RPMI7951 (cell line): ENCODE measurements at places on chromosomes 16 and 17.

DNA sequence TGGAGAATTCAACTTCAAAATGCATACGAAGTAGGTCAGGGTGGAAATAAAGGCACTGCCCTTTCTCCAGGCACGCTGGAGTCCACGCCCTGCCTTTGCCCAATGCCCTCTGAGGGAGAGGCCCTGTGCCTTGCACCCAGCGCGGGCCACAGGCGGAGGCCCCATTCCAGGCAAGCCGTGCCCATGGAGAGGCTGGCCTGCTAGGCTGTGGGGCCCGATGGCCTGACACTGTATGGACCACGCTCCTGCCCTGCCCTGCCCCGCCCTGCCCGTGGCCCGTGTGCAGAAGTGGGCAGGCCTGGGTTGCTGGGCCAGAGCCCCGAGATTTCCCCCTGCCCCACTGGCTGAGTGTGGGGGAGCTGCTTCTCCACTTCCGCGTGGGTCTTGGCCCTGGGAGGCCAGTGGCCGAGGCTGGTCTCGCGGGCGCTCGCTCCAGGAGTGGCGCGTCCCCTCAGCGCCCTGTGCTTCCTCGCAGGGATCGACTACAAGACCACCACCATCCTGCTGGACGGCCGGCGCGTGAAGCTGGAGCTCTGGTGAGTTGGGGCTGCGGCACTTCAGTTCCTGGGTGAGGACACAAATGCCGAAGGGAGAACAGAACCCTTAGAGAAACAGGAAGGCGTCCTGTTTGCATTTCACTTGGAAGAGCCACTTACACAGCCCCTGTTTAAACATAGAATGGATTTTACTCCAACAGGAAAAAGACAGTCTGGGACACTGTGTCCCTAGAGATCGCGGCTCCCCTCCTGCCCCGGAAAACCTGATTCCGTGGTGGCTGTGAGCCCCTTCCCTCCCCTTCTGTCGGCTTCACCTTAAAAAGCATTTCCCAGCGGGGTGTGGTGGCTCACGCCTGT, 13.8 kb upstream of the WFIKKN1 start:
- no peak for DNase-seq

DNA sequence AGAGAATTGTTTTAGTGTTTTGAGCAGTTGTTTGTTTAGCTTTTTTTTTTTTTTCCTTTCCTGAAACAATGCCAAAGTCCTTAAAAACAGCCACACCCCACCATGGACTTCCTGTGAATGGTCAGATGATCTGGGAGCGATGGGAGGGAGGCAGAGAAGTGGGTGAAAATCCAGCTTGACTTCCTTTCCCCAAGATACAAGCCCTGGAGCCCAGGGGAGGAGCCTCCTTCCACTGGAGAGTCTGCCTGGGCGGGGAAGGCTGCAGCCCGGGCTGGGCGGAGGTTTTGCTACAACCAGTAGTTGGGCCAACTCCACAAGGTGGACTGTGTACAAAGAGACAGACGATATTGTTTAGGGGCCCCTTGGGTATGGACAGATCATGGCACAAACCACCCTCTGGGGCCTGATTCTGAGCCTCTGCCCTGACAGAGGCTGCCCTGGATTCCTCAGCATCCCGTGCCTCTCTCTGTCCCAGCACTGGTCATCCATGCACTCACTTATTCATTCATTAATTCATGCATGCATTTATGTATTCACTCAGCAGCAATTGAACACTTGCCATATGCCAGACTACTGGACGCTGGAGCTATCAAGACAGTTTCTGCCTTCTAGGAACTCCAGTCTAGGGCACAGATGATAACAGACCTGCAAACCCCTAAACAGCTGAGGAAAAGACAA, 29.8 kb downstream of the WSB1 start:
- DNase-seq, result peak; percentile 75

- DNase-seq, result peak; percentile 92
Measured at GRCh38 chr16:88569985-88570690, at the start of gene ZC3H18. Gene ZC3H18 (plus strand): TSS chr16:88570403. CDS start chr16:88577124, 6,721 bp downstream.

GRCh38 chr16:25403852-25404251, 146.2 kb upstream of the ZKSCAN2 start:
- no peak for DNase-seq

GRCh38 chr16:82874672-82875071, 247.9 kb downstream of the CDH13 start:
- no peak for DNase-seq

DNA sequence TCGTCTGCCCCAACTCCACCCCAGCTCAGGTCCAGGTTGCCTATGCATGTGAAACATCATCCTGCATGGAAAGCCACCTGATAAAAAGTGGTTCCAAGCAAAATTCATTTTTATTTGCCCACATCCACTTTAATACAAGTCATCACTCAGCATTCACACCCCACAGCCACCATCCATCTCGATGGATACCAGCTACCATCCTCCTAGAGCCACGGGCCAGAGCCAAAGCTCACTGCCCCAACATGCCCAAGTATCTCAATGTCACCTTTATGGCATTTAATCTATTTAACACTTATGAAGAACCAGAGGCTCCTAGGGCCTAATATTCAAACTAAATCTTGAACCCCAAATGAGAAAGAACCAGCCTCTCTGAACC, 70.5 kb downstream of the COPRS start:
- DNase-seq, result no peak

DNA sequence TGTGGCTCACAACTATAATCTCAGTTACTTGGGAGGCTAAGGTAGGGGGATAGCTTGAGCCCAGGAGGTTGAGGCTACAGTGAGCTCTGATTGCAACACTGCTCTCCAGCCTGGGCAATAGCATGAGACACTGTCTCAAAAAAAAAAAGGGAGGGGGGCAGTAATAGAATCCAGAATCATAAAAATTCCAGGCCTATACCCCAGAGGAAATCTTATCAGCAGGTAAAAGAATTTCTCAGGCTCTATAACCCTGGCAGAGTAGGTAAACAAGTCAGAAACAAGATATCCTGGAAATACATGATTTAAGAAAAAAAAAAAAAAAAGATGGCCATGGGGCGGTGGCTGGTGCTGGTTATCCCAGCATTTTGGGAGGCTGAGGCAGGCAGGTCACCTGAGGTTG, 12.9 kb downstream of the SPAG9 start:
- DNase-seq, result no peak

- DNase-seq, result no peak
Measured at GRCh38 chr16:2711370-2712062, 8.5 kb downstream of the PRSS27 start.

DNA sequence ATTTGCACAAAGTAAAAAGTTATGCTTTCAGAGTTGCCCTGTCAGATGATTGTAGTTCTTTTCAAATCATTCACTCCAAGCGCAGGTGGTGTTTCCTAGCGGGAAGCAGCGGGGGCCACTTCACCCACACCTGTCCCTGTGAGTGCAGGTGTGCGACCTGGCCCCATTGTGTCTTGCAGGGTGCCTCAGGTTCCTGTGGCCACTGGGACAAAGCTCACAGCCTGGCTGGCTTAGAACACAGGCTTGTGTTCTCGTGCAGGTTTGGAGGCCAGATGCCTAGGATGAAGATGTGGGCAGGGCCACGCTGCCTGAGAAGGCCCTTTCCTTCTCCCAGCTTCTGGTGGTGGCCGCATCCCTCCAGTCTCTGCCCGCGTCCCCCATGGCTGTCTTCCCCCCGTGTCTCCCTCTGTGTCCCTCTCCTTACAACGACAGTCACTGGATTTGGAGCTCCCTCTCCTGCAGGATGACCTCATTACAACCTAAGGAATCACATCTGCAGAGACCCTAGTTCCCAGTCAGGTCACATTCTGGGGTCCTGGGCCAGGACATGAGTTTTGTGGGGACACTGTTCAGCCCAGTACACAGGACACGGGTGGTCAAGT, 90.5 kb downstream of the NPIPB11 start:
- no peak for DNase-seq

DNA sequence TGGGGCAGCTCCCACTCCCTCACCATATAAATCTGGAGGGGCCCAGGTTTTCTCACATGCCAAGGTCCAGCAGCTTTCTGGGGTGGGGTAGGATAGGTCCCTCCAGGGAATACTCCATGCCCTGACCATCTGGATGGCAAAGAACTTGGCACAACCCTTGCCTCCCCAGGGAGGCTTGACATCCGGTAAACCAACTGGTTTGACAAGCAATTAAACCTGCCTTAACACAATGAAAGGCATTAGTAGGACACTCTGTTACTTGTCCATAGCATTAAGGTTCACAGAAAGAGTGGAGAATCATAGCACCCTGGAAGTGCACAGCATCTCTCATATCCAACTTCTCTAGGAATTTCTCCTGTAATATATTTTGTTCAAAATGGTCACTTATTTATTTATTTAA, 63.9 kb upstream of the MAF start:
- no peak for DNase-seq

DNA sequence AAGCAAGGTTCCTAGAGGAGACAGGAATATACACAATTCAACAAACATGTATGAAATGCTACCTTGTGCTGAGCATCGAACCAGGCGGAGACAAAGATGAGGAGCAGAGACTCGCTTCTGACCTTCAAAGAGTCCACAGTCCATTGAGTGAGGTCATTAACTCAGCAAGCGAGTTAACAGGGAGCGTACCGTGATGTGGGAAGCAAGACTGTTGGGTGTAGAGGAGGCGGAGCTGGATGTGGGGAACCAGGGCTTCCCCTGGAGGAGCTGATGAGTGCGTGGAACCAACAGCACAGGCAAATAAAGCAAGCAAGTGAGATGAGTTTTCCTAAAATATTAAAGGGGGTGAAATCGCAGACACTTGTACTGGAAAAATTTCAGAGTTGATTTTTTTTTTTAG, 65.0 kb downstream of the NXN start:
- no peak for DNase-seq

DNA sequence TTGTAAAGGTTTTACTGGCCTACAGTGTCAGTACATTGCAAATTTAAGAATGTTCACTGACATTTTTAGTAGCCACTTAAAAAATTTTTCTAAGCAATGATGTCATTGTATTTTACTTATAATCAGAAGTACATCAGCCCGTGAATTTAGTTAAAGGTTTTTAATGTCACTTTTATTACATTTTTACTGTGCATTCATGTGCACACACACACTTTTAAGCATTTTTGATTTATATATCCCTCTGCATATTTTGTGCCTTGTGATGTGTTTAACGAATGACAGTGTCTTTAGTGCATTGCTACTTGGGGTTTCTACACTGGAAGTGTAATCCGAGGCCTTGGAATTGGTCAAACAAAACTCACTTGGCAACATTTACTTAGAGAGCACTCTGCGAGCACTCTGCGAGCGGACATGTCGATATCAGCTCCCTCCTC, 190.4 kb downstream of the WWOX start:
- DNase-seq, result no peak

GRCh38 chr16:65316808-65317207, 194.9 kb upstream of the CDH11 start:
- no peak for DNase-seq

GRCh38 chr17:10072556-10073425, 125.6 kb downstream of the GAS7 start:
- DNase-seq, result no peak

DNA sequence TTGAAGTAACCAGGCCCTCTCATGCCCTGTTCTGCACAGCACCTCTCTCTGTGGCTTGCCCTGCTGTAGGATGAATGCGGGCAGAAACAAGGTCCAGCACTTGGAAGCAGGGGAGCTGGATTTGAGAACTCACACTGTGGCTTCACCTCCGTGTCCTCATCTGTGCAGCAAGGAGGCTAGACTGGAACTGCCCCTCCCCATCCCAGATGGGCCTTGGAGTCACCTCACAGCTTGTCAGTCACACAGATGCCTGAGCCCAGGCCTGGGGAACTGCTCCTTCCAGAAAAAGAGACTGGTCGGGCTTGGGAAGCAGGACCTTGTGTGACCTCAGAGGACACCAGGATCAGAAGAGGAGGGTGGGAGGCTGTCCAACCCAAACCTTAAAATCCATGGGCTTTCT, 180.8 kb downstream of the CCT6B start:
- peak; percentile 31 for DNase-seq

DNA sequence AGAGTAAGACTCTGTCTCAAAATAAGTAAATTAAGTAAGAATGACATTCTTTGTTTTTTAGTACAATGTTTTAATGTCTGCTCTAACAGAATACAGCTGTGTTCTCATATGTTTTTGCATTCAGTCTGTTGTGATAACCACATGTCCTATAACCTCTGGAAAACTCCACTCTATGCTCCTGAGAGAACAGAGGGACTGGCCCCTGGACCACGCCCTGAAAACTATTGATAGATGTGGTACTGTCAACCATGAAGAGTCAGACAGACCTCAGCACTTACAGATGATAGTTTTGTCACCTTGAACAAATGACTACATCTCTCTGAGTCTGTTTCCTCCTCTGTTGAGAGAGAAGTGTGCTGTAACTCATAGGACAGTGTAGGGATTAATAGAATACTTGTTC, 7.9 kb downstream of the SUPT6H start:
- DNase-seq, result no peak

DNA sequence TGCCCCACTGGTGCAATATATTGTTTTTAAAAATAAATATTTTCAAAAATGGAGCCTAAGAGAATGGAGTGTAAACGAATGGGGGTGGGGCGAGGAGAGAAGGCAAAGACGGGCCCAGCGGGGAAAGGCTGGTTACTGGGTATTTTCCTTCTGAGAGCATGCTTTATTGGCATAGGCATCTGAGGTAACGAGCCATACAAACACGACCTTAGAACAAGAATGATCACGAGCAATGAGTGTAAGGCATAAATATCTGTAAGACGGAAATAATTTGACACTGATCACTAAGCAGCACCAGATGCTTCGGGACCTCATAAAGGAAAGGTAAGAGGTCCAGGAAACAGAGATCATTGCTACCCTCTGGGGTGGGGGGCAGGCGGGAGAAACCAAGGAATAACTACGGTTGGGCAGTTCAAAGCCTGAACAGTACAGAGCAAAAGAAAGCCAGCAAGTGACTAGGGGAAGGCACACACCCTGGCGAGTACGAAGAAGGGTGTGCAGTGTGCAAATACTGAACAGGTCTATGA, 959 bp downstream of the SSH2 start:
- DNase-seq, result peak; percentile 55

GRCh38 chr17:1710807-1711553, 803 bp upstream of the TLCD2 start:
- no peak for DNase-seq

DNA sequence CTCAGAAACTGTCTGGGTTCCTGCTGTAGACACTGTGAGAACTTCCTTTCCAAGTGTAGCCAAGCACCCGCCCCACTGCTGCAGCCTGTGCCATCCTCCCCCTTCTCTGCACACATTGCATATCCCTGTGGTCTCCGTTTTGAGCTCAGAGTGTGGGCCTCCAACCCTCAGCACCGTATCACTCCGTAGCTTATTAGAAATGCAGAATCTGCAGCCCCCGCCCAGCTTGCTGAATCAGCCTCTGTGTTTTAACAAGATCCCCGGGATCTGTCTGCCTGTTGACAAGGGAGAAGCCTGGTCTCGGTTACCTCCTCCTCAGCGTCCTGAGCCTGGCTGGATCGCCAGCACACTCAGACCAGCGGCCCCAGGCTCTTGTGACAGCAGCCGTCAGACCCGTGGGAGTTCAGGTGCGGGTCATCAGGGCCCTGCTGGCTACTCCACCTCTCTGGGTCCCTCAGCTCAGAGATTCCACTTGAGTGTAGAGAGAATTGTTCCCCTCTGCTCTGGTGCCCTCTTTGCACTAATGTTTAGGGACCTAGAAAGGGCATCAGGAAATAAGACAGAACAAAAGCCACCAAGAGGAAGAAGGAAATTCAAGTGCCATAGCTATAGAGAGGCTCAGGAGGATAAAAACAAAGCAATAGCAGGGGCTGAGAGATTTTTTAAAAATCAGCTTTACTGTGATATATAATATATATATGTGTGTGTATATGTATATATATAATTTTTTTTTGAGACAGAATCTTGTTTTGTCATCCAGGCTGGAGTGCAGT, 92.3 kb downstream of the PITPNC1 start:
- peak; percentile 28 for DNase-seq

- no peak for DNase-seq
Measured at GRCh38 chr17:40514013-40514875, 12.8 kb upstream of the TNS4 start.

- peak; percentile 28 for DNase-seq
Measured at GRCh38 chr17:38584350-38584925, 21.3 kb downstream of the SRCIN1 start.
